ENCODE measurements at places on chromosomes 4 and X.

GRCh38 chr4:150098214-150098613 is 20.0 kb downstream of the DCLK2 start:
- no peak for DNase-seq

DNA sequence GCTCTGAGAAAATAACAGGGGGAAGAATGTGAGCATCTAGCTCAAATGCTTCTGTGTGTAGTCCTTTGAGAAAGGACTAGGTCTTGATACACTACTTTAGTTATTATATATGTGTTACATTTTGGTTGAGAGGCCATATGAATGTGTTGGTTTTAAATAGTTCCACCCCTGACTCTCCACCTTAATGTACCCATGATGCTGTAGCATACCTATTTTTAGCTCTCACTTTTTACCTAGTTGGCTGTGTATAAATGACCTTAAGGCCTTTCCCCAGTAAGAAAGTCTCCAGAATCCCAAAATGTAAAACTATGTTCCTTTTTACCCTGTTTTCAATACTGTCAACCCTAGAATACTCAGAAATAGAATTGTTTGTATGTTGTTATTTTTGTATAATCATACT is 20.0 kb upstream of the NPNT start:
- DNase-seq, result no peak

- no peak for DNase-seq
These were observed 1976.2 kb upstream of the IGFBP7 start for GRCh38 chr4:59086410-59086809.

DNA sequence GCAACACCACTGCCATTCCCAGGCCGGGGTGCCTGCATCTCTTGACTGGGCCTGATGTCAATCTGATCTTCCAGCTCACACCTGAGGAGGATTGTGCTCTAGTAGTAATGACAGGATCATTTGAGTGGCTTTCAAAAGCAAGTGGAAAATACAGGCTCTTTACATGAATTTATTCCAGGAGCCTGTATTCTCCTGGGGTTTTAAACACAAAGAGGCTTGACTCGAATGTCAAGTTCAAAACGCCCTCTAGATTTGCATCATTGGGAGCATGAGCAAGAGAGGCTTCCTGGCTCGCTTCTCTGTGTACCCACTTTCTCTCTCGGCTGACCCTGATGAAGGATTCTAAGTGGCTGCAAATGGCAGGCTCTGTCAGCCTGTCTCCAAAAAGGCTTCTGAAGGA is 199.5 kb upstream of the PUDP start:
- DNase-seq, result no peak

GRCh38 chrX:150119323-150119722 is 181.0 kb upstream of the EOLA2 start:
- DNase-seq, result no peak

DNA sequence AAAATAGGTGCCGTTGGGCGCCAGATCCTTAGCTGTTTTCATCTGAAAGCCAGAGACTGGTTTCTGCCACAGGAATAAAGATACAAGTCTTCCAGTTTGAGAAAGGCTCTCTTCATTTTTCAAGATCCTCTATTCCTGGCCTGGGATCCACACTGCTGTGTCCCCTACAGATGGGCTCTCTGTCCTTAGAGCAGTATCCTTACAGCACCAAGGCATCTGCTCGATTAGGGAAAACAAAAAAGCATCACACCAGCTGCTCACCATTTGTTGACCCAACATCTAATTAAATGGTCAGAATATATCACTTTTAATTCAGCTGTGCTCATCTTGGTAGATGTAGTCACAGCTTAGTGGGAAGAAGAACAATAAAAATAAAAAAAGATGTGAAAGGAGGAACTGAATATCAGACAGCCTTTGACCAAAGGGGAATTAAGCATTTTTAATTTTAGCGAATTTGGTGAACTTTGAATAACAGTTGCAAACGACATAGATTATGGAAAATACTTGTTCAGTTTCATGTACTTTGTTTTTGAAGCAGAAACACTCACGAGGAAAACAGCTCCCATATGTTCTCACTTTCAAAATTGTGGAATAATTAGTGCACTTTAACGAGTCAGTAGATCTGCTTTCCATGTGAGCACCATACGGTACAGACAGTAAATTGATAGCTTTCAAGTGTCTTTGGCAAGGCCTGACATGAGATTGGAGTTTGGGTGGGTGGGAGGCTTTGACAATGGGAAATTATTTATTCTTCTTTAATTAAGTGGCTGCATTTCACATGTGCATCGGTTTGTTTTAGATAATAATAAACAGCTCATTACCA is 148.4 kb upstream of the CLNK start:
- no peak for DNase-seq

DNA sequence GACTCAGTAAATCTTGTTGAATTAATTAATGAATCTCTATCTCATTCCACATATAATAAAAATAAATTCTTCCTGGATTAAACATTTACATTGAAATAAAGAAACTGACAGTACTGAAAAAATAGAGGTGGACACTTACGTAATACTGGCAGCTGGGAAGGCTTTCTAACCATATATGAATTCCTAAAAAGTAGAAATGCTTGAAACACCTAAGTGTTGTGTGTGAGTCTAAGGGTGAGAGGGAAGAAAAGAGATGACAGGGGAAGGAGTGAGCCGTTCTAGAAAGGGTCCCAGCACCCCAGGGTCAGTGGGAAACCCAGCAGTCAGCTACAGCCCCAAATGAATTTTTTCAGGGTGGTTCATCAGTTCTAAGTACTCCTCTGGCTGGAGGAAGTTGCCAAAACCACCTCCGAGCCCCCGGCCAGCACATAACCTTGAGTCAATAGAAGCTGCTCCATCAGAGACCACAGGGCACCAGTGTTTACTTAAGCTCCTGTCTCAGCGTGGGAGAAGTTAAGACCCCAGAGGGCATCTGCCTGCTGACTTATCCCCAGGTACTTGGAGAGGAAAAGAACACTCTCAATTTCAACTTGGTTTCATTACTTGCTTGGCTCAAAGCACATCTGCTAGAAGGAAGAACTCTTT is 18.3 kb downstream of the GAB3 start:
- DNase-seq, result no peak

- no peak for DNase-seq
These were observed 58.4 kb upstream of the COX18 start for GRCh38 chr4:73127839-73128453.

DNA sequence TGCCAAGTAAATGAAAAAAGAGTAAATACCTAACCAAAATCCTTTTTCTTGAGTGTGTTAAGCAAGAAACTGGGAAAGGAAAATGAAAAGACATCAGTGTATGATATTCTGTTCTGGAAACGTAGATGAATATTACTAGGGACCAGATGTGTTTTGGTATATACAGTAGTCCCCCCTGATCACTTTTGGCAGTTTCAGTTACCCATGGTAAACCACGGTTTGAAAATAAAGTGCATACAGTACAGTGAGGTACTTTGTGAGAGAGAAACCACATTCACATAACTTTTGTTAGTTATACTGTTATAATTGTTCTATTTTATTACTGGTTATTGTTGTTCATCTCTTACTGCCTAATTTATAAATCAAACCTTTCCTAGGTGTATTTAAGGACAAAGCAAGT is 250.9 kb downstream of the TENM3 start:
- DNase-seq, result no peak

GRCh38 chr4:171876636-171877035 is 63.4 kb downstream of the GALNTL6 start:
- DNase-seq, result no peak

DNA sequence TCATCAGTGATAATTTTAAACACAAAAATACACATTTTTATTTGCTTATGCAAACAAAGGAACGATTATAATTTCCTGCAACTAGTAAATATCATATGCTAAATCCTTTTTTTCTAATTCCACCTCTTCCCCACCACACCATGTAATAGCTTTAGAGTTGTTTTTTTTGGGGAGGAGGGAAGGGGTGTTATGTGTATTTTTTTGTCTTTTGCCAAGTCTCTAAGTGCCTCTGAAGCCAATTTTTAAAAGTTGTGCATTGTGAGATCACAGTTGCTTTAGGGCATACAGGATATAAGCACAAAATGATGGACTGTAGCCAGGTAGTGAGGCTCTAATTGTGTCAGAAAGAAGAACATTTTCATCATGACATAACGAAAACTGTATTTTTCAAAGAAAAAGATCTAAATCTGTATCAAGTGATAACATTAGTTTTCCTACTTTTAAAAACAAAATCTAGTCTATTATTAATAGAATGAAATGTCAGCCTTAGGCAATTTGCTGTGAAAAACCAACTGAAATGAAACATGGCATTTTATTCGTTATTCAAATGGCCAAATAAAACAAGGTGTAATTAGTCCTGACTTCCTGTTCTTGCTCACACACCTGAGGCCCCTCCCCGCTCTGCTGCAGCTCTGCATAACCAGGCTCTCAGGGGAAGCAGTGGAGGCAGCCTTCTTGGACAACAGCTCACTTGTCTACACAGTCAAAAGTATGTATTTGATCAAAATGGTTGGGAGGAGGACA is 157.4 kb downstream of the PALLD start:
- no peak for DNase-seq

DNA sequence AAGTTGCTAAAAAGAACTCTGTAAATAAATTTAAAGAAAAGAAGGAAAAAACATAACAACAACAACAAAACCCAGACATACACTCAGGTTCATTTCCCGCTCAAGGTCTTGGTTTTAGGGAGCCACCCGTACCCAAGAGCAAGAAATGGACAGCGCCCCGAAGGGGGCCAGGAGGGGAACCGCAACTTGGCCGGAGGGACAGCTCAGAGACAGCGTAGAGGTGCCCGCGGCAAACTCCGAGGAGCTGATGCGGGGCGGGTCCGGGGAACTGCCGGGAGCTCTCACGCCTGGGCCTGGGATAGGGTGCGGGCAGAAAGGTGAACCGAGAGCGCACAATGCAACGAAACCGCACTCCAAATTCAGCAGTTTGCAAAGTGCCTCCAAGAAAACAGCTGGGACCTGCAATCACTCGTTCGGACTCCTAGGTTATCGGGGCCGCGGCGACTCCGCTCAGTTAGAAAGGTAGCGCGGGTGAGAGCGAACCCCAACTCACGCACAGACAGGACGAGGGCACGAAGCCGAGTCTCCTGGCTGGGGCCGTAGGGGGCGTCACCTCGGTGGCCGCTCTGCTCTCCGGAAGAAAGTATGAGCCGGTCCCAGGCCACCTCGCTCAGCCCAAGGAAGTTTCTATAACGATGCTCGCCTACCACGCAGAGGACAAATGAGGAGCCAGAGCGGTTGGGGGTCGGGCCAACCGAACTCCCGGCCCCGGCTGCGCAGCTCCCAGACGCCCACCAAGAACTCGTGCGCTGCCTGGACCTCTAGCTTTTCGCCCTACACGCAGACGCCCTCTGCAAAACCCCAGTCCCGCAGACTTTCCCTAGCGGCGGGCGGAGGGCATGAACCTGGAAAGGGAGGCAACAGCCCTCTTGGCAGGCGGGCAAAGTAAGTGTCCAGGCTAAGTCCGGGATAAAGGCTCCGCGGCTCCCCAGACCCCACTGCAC is 1.4 kb downstream of the NDNF start:
- DNase-seq, result no peak
